A549 treated with AZD2906 at 1 μM for 4 hours (cell line): ENCODE measurements at places on chromosomes 4 and X. TPM values are rescaled to one million over a fixed set of nuclear protein-coding genes. Genes with fewer than 3 reads are reported as not detected.

ADH4 gene
- not detected in 5 replicates for total RNA-seq

WNK3 gene
- total RNA-seq: 0.03 to 0.11 TPM (median 0.07 TPM) in 5 replicates

GRPR gene
- total RNA-seq: 0.03 to 0.05 TPM in 2 of 5 replicates, not detected in the others

KIAA1210 gene
- total RNA-seq: 0.01 to 0.03 TPM (median 0.02 TPM) in 4 of 5 replicates, not detected in the other

DCUN1D4 gene
- total RNA-seq: 12.7 to 15.9 TPM (median 15.8 TPM) in 5 replicates

NLRP2B gene
- not detected in 5 replicates for total RNA-seq

UBQLN2 gene
- 21.1 to 22.8 TPM (median 22.3 TPM) in 5 replicates for total RNA-seq

CCDC120 gene
- total RNA-seq: 2.7 to 4.4 TPM (median 3.5 TPM) in 5 replicates

RHOXF1 gene
- not detected in 5 replicates for total RNA-seq

DLG3 gene
- total RNA-seq: 4.7 to 7.2 TPM (median 6.5 TPM) in 5 replicates

RAB40A gene
- total RNA-seq: 0.06 to 0.15 TPM (median 0.10 TPM) in 5 replicates

IL2 gene
- total RNA-seq: not detected in 5 replicates

NDST4 gene
- total RNA-seq: not detected in 5 replicates

PCDH19 gene
- total RNA-seq: 0.02 to 0.05 TPM (median 0.03 TPM) in 5 replicates

NHS gene
- 1.8 to 2.6 TPM (median 2.1 TPM) in 5 replicates for total RNA-seq

CACNA1F gene
- not detected in 5 replicates for total RNA-seq

SASH3 gene
- total RNA-seq: not detected in 5 replicates

HTRA3 gene
- total RNA-seq: 14.8 to 20.8 TPM (median 20.2 TPM) in 5 replicates

COL4A5 gene
- 10.3 to 13.9 TPM (median 11.6 TPM) in 5 replicates for total RNA-seq

GAB3 gene
- total RNA-seq: 0.56 to 0.77 TPM (median 0.66 TPM) in 5 replicates

IRS4 gene
- total RNA-seq: 0.02 TPM in 1 of 5 replicates, not detected in the others

NEIL3 gene
- total RNA-seq: 7.1 to 8.0 TPM (median 7.6 TPM) in 5 replicates

GPC3 gene
- total RNA-seq: 0.06 to 0.14 TPM in 2 of 5 replicates, not detected in the others

OSTC gene
- 90.5 to 104 TPM (median 92.7 TPM) in 5 replicates for total RNA-seq

PAGE1 gene
- 0.26 to 0.29 TPM in 2 of 5 replicates, not detected in the others for total RNA-seq

RAB40AL gene
- total RNA-seq: 0.11 to 0.18 TPM (median 0.13 TPM) in 5 replicates

ACE2 gene
- not detected in 5 replicates for total RNA-seq

SGCB gene
- 16.4 to 21.3 TPM (median 18.1 TPM) in 5 replicates for total RNA-seq

AMBN gene
- not detected in 5 replicates for total RNA-seq

ANOS1 gene
- 0.01 to 0.08 TPM (median 0.05 TPM) in 5 replicates for total RNA-seq

USP26 gene
- not detected in 5 replicates for total RNA-seq

APLN gene
- 0.58 to 1.00 TPM (median 0.77 TPM) in 5 replicates for total RNA-seq
